ENCODE measurements at places on chromosomes 6 and 20.

DNA sequence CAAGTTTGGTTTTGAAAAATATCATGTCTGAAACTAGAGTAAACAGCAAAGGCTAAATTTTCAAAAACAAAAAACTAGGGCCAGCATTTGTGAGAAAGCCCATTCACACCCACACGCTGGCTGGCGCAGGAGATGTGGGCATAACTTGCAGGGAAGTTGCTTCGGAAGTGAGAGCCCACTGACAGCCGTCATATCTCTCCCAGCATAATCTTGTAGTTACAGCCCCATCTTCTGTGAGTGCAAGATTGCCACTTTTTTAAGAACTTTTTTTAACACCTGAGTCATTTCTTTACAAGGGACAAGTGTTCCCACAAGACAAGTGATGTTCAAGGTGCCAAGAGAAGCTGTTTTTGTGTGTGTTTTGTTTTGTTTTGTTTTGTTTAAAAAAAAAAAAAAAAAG is 212.5 kb upstream of the CNR1 start:
- no peak for DNase-seq

GRCh38 chr6:76972474-76972873 is 490.8 kb downstream of the HTR1B start:
- no peak for DNase-seq

DNA sequence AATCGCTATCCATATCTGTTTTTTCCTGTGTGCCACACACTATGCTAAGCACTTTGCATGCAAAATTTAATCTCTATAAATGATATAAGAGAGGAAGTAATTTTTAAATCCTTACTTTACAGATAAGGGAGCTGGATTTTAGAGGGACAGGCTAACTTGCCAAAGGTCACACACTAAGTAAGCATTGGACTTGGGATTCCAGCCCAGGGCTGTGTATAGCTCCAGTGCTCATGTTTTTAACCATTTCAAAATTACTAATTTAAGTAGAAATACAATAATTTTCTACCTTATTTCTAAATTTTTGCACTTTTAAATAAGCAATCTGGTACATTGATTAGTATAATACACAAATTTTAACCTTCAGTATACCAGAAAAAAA is 144.6 kb downstream of the UST start:
- no peak for DNase-seq

GRCh38 chr6:109690373-109690736 is 647 bp downstream of the AK9 start:
- DNase-seq, result peak; percentile 73

DNA sequence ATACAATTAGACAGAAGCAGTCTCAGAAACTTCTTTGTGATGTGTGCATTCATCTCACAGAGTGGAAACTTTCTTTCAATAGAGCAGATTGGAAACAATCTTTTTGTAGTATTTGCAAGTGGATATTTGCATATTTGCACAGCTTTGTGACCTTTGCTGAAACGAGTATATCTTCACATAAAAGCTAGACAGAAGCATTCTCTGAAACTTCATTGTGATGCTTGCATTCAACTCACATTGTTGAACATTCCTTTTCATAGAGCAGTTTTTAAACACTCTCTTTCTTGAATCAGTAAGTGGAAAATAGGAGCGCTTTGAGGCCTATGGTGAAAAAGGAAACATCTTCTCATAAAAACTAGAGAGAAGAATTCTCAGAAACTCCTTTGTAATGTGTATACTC is 657.9 kb upstream of the ZNF337 start:
- no peak for DNase-seq

GRCh38 chr20:576156-576555 is 32.6 kb upstream of the CSNK2A1 start:
- DNase-seq, result no peak

DNA sequence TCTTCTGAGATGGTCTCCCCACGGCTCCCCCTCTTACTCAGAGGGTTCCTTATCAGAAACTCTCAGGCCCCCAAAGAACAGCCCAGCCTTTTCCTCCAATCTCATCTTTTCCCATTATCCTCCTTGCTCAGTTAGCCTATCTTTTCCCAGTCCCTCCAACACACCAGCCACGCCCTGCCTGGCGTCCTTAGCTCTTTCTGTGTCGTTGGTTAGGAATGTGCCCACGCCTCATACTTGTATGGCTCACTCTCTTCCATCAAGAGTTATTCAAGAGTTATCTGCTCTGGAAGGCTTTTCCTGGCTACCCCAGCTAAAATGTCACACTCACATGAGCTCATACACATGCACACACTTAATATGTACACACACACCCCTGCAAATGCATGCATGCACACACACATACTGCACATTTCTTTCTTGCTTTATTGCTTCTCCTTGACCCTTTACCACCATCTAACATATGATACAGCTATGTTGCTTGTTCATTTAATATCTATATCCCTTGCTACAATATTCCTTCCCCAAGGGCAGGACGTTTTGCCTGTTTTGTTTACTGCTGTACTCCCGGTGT is 37.6 kb downstream of the SLC2A10 start:
- DNase-seq, result no peak

GRCh38 chr6:54614499-54615195 is 231.9 kb upstream of the FAM83B start:
- DNase-seq, result no peak

DNA sequence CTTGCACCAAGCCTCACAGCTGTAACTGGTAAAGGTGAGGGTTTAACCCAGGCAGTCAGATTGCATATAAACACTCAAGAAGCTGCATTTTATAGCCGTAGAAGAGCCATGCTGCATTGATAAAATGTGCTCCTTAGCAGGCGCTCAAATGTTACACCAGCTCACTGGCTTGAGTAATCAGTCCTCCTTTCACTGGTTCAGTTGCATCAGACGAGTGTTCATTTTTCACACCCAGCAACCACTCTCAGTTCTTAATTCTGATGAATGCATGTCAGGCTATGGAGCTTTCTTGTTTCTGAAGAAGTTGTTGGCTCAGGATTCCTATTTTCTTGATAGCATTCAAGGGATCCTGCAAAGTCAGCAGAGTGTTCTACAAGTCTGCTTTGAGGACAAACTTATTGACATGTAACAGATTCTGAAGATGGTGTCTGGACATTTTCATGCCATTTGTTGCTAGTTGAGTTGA is 198.3 kb downstream of the PLCB1 start:
- no peak for DNase-seq

- no peak for DNase-seq
Observed at GRCh38 chr6:32190911-32191677, 1.1 kb upstream of the PBX2 start.

- DNase-seq, result no peak
Observed at GRCh38 chr20:20843982-20844381, 131.5 kb upstream of the RALGAPA2 start.

DNA sequence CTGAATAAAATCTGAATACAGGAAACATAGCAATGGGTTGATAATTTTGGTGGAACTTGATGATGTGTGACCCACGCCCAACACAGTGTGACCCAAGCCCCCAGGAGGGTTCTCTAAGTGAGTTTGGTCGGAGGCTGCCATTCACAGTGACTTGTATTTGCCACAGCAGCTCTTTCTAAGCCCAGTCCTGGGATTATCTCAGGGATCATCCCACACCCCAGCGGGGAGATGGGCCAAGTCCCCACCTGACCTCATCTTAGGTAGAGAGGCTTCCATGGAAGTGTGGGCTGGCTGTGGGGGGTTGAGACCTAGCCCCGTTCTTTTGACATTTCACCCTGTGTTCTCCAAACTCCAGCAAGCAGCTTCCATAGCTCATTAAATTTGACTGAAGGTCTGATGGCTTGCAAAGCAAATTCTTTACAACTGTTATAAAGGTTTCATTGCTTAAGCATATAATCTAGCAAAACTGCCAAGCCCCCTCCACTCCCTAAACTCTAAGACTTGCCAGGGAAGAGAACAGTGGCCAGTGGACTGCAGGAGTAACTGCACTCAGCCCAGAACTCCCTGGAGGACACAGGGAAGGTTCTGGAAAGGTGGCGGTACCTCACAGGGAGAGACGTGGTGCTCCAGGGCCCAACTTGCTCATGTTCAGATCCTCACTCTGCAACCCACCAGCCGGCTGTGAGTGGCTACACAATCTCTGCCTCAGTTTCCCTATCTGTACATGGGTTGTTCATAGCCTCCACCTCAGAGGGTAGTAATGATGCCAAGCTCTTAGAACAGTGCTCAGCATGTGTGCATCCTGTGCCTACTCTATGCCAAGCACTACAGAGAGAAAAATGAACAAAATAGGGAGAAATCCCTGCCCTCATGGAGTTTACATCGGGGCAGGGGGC is 1.0 kb upstream of the PCK1 start:
- DNase-seq, result no peak

GRCh38 chr6:125913864-125914351 is 42.7 kb upstream of the HINT3 start:
- no peak for DNase-seq

GRCh38 chr6:77324866-77325265 is 138.4 kb downstream of the HTR1B start:
- no peak for DNase-seq

DNA sequence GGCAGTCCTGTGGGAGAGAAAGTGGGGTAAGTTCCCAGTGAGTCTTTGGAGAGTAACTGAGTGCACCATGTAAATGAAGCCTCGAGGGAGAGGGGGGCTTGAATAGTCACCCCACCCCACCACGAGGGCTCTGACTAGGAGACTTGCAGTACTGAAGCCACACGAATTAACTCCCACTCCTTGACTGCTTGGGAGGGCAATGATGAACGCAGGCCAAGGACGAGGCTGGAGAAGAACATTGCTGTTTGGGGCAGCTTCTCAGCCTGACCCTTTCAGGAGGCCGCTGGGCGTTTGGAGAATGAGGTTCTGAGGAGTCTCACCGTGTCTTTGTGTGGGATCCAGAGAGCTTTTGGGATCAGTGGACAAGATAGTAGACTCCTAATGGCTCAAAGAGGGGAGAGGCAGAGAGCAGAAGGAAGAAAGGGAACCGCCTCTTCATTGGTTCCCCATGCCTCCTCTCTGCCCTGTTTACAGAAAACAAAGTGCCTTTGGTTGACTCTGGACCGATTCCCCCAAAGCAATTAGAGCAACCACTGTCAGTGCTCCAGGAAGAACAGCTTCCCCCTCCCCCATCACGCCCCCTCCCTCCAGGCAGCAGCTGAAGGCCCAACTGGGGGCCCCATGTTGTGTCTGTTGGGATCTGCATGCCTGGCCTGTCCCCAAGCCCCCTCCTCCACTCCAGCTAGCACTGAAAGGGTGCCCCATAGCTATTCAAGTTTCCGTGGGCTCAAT is 41.7 kb upstream of the CDKN1A start:
- DNase-seq, result no peak

GRCh38 chr6:109498936-109499335 is 15.9 kb upstream of the ZBTB24 start:
- DNase-seq, result no peak

- no peak for DNase-seq
Observed at GRCh38 chr6:10991115-10991514, 53.0 kb downstream of the ELOVL2 start.

DNA sequence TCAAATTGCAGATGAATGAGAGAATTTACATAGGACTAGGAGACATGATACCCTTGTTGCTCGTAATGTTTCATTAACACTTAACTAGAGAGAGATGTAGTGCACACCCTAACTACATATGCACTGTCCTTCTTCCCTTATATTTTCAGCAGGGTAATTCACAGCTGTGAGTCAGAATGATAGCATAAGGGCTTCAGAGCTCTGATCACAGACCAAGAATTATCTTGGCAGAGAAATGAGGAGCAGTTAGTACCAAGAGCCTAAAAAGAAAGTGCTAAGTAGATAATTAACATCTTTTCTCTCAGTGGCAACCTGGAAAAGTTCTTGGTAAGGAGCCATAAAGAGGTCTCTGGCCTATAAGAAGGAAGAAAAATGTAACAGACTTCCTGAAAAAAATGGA is 35.8 kb downstream of the GRIK2 start:
- DNase-seq, result no peak

DNA sequence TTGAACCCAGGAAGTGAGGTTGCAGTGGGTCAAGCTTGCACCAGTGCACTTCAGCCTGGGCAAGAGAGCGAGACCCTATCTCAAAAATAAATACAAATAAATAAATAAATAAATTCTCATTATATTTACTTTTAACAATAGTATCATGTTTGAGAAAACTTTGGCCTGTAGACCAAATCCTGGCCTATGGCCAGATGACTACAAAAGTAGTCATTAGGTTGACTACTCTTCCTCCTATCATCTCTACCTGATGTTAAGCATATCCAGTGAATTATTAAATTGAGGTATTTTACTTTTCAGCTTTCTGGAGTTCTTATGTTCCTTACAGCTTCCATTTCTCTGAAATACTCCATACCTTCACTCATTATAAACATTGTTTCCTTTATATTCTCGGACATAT is 280.6 kb downstream of the LAMA2 start:
- no peak for DNase-seq

- DNase-seq, result no peak
Observed at GRCh38 chr20:32741151-32741550, 2.1 kb downstream of the COMMD7 start.

DNA sequence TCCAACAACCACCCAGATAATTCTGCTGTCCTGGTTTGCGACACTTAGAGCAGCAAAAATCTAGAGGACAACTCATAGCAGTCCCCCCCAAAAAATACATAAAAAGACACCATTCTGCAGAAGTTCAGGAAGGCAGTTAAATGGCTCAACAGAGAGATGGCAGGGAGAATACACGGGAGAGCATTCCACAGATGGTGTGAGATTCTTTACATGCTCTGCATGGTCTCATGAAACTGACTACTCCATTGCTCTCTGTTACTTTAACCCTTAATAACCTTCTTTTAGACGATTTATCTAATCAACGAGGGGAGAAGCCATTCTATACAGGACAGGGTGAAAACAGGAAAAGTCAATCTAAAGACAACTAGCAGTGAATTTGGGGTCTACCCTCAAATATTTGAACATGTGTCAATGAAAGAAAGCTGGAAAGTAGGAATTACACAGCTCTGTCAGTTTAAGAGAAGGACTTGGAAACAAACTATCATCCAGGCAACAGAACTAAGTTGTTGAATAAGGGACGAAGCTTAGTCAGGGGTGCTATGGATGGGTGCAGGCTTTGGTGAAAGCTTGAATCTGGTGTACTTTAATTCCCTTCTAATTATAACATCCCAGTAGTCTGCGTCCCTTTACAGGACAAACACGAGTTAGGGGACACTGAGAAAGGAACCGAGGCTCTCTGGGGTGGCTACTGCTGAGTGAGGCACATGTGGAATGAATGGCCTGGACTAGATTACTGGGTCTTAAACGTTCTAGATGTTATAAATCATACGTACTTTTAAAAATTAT is 5.1 kb downstream of the PERP start:
- DNase-seq, result no peak

GRCh38 chr6:22442826-22443225 is 126.5 kb upstream of the HDGFL1 start:
- DNase-seq, result no peak

- no peak for DNase-seq
Observed at GRCh38 chr20:695165-695866, 19.7 kb upstream of the SCRT2 start.

DNA sequence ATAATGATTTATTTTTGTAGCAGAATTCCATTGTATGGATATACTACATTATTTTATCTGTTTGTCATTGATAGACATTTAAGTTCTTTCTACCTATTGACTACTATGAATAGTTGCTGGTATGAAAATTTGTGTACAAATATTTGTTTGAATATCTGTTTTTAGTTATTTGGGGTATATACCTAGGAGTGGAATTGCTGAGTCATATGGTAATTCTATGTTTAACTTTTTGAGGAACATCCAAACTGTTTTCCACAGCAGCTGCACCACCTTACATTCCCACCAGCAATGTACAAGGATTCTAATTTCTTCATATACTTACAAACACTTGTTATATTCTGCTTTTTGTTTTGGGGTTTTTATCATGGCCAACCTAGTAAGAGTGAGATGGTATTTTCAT is 56.1 kb upstream of the SDHAF4 start:
- no peak for DNase-seq
